ENCODE measurements at places on chromosomes 11 and 22.

GRCh38 chr11:34492806-34493414 lies 20.7 kb downstream of the ELF5 start:
- peak; percentile 47 for DNase-seq

- DNase-seq, result no peak
These were observed 29.3 kb downstream of the ZBTB16 start for GRCh38 chr11:114088836-114089235.

GRCh38 chr22:41845380-41846267 lies 12.7 kb downstream of the SREBF2 start:
- DNase-seq, result no peak

DNA sequence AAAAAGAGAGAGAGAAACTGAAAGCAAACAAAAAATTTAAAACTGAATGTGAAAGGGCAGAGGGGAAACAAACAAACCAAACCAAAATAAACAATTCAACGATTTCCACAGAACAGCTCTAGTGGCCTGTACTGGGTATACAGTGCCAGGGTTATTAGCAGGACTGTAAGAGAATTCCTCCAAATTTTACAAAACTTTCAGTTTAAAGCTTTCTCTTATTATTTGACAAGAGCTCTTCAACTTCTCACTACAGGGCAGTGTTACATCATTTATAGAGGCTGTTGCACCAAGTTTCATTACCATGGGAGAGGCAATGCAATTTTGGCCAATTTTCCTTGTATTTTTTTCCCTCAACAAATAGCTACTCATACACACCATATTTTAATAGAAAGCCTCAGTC lies 44.3 kb upstream of the CLPB start:
- DNase-seq, result no peak

- no peak for DNase-seq
These were observed 44.4 kb downstream of the CYTH4 start for GRCh38 chr22:37326726-37327125.

DNA sequence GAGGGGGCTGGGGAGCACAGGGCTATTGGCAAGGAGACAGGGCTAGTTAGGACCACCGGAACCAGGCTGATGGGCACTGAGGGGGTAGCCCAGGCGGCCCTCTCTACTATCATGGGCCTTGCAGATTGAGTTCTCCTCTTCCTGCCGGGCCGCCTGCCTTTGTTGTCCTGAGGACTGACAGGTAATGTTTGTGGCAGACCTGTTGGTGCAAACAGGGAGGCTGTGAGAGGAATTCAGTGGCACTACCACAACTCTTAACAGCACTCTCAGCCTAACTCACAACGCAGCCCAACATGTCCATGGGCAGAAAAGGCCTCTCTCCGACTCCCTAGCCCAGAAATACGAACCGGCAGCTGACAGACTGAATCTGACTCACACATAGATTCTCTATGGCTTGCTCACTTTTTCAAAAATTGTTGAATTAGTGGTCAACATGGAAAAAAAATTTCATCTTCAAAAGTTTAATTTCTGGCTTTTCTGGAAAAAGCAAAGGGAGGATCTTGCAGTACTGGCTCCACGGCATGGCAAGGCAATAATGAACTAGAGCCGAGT lies 11.4 kb downstream of the KCNJ5 start:
- DNase-seq, result no peak

- DNase-seq, result no peak
These were observed 5.2 kb downstream of the FXYD2 start for GRCh38 chr11:117819096-117820040.

GRCh38 chr22:43620197-43620596 lies 191.9 kb downstream of the EFCAB6 start:
- DNase-seq, result no peak

DNA sequence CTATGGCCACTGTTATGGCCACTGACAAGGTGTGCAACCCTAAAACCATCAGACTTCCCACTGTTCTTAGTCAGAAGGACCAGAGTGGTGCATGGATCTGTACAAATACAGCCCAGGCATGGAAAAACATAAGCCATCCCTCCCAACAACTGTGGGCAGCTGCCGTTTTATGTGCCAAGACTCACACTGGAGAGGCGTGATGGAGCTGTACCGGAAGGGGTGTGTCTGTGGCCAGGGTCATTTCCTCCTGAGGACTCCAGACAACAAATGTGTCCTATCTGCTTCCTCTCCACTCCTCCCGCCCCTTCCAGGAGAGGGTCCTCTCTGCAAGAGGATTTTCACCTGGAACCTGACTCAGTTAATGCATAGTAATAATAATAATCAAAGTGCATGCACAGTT lies 29.5 kb downstream of the KCNJ1 start:
- peak; percentile 25 for DNase-seq

Data from CD4-positive, alpha-beta T cell treated with Interleukin-12 subunit alpha and Interleukin-12 subunit beta, for 1 hour (primary cell).